ENCODE measurements at places on chromosomes 2 and 18. TPM values are rescaled to one million over a fixed set of nuclear protein-coding genes. Genes with fewer than 3 reads are reported as not detected.
A peak's percentile ranks its signal among the peaks of the same experiment; 100 is the strongest.

Gene STARD6
- not detected for total RNA-seq

Gene TACR1
- not detected for total RNA-seq

- DNase-seq, result no peak
Observed at GRCh38 chr18:44743631-44744030, 62.9 kb downstream of the SETBP1 start.

DNA sequence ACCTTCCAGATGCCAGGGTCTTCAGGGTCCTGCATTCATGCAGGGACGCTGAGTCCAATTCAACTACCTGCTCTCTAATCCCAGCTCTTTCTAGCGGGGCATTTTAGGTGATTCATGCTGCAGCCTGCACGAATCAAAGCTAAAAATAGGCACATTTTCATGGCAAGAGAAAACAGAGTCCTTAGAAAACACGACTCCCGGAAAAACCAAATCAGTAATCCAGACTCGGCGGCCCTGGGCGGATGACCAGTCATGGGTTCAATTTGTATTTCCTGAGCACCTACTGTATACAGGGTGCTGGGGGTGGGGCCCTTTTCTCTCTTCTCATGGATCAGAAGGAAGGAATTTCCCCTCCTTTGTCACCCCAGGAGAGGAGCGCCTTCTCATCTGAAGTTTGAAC, 64.4 kb downstream of the LONRF2 start:
- DNase-seq, result peak; percentile 51

Gene C2orf76
- 9.2 TPM for total RNA-seq

Gene ATP9B
- total RNA-seq, result 12.6 TPM

- no peak for DNase-seq
Observed at GRCh38 chr2:118118479-118118878, 30.2 kb downstream of the INSIG2 start.

Gene CRYBA2
- not detected for total RNA-seq
